ENCODE measurements at places on chromosomes 11 and 22.

- no peak for DNase-seq
Measured at GRCh38 chr11:76047231-76047630, 159.1 kb downstream of the WNT11 start.

DNA sequence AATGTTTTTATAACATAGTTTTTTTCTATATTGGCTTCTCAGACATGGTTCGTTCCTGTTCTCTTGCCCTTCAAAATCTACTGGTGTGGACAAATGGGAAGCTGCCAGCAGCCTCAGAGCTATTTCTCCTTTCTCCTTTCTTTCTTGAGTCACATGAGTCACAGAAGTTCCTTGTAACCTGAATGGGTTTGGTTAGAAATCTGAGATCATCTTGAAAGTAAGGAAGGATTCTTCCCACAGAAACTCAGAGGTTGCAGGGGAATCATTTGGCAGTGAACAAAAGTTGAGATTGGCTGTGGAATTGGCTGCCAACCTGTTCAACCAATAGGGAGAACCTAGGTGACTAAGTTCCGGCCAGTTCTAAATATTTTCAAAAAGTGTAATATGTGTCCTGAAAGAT, 12.5 kb downstream of the PLET1 start:
- DNase-seq = no peak

GRCh38 chr11:16418428-16419097, 62.2 kb upstream of the SOX6 start:
- no peak for DNase-seq

- no peak for DNase-seq
Measured at GRCh38 chr11:67117176-67117575, 1.9 kb upstream of the KDM2A start.

DNA sequence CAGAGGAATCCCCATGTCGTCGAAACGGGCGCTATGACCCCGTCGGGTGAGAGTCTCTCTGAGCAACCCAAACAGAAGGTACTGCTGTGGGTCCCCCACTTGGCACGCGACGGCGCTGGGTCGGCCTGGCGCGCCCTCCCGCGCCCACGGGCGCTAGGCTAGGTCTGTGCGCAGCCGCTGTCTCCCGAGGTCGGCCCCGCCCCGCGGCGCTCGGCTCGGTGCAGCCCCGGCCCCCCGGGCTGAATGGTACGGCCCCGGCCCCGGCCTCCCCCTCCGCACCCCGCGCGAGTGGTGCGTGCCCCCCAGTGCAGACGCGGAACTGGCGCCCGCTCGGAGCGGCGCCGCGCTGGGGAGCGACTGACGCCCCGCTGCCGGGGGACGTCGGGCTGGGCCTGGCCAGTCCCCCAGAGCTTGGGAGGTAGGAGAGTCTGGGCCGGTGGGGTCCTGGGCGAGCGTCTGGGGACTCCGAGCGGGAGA, at the start of gene MADD:
Gene MADD, plus strand, starts transcription at position 305 of the 477 bp plus-strand sequence.
- DNase-seq = peak; percentile 32

GRCh38 chr22:17977371-17977770, 47.0 kb downstream of the MICAL3 start:
- no peak for DNase-seq

- no peak for DNase-seq
Measured at GRCh38 chr11:45961751-45962240, 39.3 kb downstream of the LARGE2 start.

Data from NCI-H1436 treated with DMSO at 0.1 percent for 48 hours (cell line).